ENCODE measurements at places on chromosomes 13 and 19.

GRCh38 chr19:3254520-3254919 is 30.1 kb downstream of the CELF5 start:
- no peak for DNase-seq

GRCh38 chr19:29268103-29268502 is 55.2 kb upstream of the UQCRFS1 start:
- no peak for DNase-seq

DNA sequence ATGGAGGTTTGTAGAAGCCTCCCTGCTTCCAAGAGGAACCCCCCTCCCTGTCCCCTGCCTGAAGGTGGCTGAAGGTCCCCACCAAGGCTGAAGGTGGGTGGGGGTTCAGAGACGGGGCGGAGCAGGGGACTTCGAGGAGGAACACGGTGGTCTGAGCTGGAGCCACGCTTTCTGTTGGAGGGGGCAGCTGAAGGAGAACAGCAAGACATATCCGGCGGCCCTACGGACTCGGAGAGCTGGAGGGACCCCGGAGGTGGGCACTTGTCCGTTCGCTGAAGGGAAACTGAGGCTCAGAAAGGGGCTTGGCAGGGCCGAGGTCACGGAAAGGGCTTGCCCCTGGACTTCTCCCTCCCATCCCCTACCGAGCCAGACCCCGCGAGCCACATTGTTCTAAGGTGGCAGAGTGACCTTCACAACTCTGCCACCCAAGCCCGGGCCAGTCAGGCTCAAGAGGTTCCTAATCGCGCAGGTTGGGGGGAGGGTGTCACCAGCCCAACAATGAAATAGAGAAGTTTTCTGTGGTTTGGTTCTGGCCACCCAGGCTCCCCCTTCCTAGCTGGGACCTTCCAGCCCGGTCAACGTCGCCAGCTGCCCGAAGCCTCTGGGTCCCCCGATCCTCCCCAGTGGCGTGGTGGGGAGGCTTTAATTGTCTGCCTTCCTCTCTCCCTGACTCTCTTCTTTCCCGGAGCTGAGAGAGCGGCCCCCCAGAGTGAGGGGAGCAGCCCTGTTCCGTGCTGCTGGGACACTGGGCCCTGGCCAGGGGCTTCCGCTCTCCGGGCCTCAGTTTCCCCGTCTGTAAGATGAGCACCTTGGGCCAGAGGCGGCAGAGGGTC is 15.5 kb upstream of the KCNN1 start:
- DNase-seq = no peak

- DNase-seq = no peak
These were observed 850 bp downstream of the MTMR6 start for GRCh38 chr13:25286308-25286968.

GRCh38 chr19:28026636-28027035 is 1186.3 kb downstream of the UQCRFS1 start:
- no peak for DNase-seq

DNA sequence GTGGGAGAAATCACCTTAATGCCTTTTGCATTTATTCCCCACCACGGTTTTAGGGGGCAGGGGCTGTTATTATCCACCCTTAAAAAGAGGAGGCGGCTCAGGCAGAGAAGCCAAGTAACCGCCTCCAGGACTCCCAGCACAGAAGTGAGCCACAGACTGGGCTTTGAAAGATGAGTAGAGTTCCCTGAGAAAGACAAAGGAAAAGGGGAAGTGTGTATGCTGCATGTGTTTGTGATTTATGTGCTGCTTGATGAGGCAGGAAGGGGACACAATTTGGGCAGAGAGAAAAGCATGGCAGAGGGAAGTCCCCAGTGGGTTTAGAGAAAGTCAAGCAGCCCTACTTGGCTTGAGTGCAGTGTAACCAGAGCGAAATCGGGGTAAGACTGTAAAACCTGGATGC is 85.0 kb downstream of the DOCK9 start:
- DNase-seq = no peak

GRCh38 chr13:75458696-75459422 is 23.1 kb downstream of the TBC1D4 start:
- DNase-seq = no peak

DNA sequence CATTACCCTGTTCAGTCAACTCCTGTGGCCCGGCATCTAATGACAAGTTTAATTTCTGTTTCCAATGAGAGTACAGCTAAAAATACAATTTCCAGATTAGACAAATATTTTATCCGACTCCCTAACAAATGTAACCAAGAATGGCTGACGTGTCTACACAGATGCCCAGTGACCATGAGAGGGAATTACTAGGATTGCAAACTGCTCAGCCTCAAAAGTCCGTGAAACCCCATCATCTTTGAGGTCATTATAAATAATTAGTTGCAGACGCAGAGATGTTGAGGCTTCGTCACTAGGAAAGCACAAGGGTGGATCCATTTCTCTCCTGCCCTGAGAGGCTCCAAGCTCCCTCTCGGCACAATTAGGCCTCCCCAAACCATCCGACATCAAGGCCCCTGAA is 104.1 kb upstream of the ZNF507 start:
- no peak for DNase-seq

DNA sequence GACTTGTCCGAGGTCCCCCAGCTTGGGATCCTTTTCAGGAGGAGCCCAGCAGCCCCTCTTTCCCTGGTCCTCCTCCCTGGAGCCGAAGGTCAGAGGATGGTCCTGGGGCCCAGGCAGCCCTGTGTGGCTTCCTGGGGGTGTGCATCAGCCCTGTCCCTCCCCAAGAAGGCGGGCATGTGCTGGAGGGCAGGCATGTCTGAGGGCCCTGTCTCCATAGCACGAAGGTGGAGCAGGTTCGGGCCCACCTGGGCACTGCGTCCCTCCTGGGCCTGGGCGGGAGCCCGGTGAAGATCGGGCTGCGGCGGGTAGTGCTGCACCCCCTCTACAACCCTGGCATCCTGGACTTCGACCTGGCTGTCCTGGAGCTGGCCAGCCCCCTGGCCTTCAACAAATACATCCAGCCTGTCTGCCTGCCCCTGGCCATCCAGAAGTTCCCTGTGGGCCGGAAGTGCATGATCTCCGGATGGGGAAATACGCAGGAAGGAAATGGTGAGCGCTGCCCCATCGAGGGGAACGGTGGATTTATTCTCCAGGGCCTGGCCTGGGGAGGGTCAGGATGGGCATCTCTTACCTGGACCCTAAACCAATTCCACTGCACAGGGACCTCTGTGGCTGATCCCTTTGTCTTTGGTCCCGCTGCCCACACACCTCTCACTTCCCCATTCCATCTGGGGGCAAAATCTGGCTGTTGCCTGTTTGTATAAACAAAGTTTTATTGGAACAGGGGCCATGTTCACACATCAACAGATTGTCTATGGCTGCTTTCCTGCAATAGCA is 10.9 kb downstream of the TIMM13 start:
- no peak for DNase-seq

DNA sequence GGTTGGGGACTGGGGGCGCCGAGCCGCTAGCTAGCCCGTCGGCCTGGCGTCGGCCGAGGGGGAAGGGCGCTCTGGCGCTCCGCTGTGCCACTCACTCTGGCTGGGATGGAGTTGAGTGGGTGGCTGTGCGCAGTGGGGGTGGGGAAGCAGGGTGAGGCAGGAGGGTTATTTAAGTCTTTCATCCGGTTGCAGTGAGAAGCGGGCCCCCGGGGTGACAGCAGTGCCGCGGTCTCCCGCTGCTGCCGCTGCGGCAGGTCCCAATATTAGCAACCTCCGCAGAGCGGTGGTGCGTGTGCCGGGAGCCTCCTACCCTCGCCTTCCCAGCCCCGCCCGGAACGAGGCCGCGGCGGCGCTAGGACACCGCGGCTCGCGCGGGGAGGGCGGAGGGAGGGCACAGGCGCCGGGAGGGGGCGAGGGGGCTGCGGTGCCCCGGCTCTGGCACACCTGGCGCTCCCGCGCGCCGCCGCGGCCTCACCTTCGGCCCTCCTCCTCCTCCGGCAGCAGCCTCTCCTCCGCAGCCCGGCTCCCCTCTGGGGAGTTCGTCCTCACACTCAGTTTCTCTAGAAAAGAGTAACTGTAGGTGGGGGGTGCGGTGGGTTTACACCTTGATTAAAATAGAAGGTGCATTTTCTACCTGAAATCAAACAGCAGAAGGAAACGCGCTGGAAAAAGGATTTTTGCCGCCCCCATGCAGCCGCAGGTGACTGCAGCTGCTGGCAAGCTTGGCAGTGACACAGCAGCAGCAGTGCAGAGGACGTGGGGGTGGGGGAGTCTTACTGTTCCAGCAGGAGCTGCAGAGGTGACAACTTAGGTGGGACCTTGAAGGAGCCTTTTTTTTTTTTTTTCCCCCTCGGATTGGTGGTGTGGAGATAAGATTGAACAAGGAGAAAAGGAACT is 4.5 kb downstream of the FGF9 start:
- peak; percentile 58 for DNase-seq

DNA sequence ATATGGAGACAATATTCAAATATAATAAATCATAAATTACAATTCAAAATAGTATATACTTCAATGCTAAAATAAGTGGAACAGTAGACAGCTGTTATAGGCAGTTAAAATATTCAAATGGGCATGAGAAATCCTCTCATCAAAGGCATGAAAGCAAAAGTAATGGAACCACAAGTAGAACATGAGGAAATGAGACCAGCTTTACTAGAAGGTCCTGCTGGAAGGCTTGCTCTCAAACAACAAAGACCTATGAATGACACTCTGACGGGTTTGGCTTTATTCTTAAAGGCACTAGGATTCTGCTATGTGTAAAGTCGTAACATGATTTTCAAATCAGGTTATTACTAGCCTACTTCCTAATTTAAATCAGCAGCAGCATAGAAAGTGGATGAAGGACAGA is 148.1 kb downstream of the VWA8 start:
- DNase-seq = no peak

GRCh38 chr13:98575009-98575903 is 1.7 kb downstream of the STK24 start:
- no peak for DNase-seq

DNA sequence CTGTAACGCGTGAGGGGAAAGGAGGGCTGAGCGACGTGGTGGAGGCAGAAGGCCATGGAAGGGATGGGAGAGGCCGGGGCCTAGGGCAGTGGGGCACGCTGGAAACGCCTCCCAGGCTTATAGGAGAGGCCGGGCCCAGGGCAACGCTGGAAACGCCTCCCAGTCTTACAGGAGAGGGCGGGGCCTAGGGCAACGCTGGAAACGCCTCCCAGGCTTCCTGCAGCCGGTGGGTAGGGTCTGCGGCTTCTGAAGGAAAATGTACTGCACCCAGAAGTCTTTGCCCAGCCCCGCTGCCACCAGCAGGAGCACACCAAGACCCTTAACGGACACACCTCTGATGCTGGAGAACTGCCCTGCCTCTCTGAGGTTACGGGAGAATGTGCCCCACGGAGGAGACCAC is 9.1 kb downstream of the CACTIN start:
- no peak for DNase-seq

- DNase-seq = no peak
These were observed 66.1 kb downstream of the TNFRSF19 start for GRCh38 chr13:23636360-23636759.

- DNase-seq = no peak
These were observed 30.0 kb upstream of the DLEU7 start for GRCh38 chr13:50873467-50873866.

DNA sequence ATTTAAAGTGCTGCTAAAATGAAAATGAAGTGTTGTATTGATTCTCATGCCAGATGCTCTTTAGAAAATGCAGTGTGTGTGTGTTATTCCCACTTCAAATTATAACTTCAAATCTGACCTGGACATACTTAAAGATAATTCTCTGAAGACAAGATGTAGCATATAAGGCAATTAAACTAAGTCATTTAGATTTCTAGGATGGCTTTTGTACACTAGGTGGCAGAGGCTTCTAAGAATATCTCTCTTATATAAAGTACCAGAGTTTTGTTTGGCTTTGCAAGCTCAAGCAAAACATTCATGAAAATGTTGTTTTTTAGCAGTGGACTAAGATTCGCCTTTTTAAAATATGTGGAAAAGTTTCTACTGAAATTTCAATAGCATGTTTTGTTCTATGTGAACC is 407.2 kb downstream of the GPC5 start:
- DNase-seq = no peak

GRCh38 chr19:48656840-48657474 is 11.0 kb upstream of the CA11 start:
- no peak for DNase-seq

DNA sequence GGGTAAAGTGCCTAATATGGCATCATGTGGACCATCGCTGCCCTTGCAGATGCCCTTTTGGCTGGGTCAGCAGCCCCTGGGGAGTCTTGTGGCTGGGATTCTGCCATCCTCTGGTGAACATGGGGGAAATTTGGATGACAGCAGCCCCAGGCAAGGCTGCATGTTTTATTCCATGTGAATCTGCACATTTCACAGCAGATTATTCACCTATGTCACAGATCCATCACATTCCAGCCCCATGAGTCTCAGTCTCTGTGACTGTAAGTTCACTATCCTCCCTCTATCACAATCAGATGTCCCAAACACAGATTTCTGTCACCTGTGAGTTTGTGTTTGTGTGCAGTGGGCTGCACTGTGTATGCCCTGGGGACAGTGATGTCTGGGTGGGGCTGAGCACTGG is 36.8 kb upstream of the PSG9 start:
- no peak for DNase-seq
